Activated CD4-positive, alpha-beta T cell treated with anti-CD3 and anti-CD28 coated beads, Interleukin-2, amount 10 ng/mL, durations not matched to agents 24 days and 14 days (primary cell): ENCODE measurements at places on chromosomes 5 and 9.

DNA sequence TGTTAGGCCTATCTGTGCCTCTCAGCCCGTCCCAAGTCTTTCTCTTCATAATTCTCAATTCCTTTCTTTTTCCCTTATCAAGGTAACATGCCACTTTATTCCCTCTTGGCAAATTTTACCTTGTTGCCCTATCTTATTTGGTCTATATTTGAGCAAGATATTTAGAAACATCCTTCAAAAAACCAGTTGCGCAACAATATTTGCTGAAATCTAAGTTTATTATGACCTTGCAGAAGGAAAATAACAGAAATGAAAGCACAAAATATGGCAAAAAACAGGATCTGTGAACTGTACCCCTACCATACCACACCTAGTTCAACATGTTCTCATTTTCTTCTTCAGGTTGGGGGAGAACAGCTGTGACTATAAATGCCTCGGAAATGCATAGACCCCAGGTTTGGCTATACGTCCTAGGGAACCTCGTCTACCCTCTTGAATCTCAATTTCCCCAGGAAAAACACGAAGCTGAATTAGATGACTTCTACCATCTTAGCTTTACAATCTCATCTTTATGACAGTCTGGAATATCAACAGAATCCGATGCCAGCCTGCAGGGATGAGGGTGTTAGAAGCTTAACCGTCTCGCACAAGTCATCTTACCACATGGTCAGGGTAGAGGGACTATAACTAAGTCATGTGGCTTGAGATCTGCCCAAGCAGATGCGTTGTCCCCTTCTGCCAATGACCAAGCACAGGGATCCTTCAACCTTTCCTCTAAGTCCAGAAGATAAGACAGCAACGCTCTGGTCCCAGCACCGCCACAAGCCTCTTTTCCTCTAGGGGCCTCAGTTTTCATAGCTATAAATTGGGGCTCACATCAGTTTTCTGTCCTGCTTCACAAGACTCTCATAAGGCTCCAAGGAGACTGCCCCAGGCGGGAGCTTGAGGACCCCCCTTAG is 1.3 kb downstream of the LCP2 start:
- DNase-seq, result peak; percentile 68

DNA sequence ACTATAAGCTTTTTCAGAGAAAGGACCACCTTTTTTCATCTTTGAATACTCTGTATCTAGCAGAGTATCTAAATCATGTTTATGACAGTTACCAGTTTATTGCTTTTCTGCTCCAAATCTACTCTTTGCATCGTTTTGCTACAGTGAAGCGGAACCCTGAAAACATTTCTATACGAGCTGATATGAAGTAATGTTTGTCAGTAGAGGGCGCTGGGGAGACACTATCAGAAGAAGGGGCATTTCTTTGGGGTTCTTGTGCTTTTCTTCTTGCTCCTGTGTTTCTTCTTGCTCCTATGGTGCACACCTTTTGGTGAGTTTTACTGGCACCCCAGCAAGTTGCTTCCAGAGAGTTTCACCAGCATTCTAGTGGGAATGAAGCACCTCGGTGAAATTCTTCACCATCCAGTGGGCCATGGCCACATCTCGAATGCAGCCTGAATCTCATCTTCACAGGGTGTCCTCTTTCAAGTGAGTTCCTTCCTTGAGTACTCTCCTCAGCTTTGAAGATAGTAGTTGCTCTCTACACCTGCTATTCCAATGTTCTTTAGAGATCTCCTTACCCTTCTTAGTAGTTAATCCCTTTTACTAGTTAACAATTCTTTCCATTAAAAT is 98.4 kb downstream of the FGF1 start:
- DNase-seq, result peak; percentile 73

DNA sequence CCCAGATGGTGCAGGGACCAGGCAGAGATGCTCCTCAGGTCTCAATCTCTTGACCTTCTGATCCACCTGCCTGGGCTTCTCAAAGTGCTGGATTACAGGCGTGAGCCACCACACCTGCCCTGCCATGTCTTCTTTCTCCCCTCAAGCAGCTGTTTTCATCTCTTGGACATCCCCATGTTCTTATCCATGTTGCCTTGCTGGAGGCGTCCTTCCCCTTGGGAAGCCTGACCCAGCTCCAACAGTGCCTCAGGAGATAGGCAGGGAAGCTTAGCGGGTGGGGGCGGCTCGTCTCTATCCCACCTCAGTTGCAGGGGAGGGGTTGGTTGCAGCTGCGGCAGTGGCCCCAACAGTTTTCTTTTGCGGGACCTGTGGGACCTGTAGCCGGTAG is 24.7 kb upstream of the SPATA31E1 start:
- DNase-seq, result no peak

GRCh38 chr5:92460505-92460904 is 1077.4 kb upstream of the ARRDC3 start:
- no peak for DNase-seq

DNA sequence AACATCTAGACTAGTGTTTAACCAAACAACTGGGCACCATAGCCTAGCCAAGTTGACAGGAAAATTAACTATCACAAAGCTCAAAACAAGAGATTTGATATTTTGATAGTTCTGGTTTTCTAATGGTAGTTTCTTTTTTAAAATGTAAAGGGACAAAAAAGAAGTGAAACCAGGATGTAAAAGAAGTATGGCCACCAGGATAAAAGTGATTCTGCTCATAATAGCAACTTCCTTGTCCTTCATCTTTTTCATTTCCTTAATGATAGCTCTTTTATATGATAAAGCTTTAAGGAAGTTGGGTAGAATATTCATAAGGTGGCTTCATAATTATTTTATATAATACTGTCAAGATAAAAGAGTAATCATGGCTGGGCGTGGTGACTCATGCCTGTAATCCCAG is 139.1 kb downstream of the BASP1 start:
- DNase-seq, result no peak

- DNase-seq, result no peak
Observed at GRCh38 chr5:174972291-174972690, 247.9 kb downstream of the MSX2 start.
